ENCODE measurements at places on chromosomes 5 and 9. TPM values are rescaled to one million over a fixed set of nuclear protein-coding genes. Genes with fewer than 3 reads are reported as not detected.

DNA sequence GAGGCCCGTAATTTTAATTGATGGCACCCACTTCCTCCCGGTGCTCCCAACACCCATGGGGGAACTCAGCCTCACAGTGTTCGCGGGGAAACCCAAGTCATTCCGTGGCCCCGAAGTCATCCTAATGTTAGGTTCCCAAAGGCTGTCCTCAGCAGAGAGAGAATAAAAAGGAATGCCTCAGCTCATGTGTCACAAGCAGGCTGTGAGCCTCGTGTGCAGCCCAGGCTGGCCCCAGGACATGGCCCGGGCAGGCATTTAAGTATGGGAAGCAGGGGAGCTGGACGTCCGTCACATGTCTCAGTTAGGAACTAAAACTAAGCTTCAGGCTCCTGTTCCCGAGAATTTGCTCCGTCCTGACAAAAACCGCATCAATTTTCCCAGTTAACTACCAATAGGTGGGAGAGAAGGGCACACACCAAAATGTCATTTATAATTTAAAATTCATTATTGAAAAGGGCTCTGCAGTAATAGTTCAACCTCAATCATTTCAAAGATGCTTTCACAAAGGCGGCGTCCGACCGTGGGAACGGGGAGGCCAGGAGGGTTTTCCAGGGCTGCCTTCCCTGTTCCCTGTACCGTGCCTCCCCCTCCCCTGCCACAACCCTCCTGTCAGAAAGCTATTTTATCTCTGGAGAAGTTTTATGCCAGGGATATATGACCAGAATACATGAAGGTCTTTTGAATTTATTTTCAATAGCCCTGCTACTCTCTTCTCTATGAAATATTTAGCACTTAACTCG, 137.3 kb downstream of the FSTL4 start:
- DNase-seq = no peak

GRCh38 chr5:31720004-31720403, 81.1 kb downstream of the PDZD2 start:
- no peak for DNase-seq

GRCh38 chr5:6454628-6455053, 6.0 kb downstream of the UBE2QL1 start:
- DNase-seq = no peak

GRCh38 chr5:113824307-113824706, 310.8 kb downstream of the YTHDC2 start:
- DNase-seq = no peak

GRCh38 chr5:62312036-62312435, 6.0 kb downstream of the KIF2A start:
- no peak for DNase-seq

GRCh38 chr9:26043431-26043830, 365.2 kb upstream of the TUSC1 start:
- DNase-seq = no peak

DNA sequence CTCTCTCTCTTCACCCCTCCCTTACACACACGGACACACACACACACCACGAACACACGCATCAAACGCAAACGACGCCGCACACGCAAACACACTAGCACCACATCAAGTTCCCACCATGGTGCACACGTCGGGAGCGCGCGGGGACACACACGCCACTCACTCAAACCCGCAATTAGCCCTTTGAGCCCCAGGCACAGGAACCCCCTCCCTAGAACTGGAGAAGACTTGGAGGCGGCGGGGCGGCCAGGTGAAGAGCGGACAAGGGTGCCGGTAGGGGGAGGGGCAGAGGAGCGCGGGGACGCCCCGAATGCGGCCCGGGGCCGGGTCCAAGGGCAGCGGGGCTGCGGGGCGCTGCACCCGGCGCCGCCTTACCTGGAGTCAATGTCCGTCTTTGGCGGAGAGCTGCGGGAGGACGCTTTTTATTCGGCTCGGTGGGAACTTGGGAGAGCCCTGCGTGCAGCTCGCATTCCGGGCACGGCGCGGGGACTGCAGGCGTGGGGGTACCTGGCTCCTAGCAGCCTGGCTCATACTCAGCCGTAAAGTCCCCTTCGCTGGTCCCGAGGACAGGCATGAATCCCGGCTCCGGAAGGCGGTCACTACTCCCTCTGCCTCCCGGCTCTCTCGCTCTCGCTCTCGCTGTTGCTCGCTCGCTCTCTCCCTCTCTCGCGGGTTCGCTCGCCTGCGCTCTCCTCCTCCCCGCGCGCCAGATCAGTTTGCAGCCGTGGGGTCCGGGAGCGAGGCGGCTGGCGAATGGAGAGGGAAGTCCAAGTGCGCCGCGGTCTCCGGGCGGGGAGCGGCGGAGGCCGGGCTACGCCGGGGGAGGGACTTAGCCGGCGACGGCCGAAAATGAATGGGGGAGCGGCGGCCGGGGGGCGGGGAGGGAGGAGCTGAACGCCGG, at the start of gene BRINP1:
BRINP1 (minus strand) TSS at position 755 of the 901 bp plus-strand sequence. CDS start 56,080 bp downstream, outside the sequence.
- DNase-seq = no peak

DNA sequence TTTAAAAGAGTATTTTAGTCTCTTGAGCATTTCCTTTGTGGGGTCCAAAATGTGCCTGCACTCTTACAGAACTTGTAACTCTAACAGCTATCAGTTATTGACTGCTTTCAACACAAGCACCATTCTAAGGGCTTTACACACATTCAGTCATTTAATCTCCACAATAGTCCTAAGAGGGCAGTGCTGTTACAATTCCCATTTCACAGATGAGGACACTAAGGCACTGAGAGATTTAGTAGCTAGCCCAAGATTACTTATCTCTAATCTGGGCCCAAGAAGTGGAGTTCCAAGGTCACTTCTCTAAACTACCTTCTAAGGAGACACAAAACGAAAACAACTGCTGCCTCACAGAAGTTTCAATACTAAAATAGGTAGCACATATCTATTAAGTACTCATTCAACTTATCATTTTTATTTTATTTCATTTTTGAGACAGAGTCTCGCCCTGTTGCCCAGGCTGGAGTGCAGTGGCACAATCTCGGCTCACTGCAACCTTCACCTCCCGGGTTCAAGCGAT, 275.2 kb downstream of the CWC27 start:
- DNase-seq = no peak

GRCh38 chr9:9912459-9912858, 700.3 kb downstream of the PTPRD start:
- DNase-seq = no peak

DNA sequence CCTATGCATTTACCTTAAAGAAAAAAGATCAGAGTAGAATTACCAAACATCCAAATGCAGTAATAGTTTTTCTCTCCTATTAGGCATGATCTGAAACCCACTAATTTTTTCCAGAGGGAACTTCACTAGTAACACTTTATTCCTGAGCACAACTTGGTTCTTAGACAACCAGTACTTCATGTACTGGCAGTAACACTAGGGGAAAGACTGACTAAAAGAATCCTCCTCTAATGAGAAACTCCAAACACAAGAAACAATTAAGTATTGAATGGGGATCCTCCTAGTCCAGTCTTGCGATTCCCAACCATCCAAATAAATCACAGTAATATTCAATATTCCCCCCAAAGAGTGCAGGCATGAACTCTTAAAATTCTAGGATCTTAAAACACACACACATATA, 48.9 kb downstream of the ZNF608 start:
- no peak for DNase-seq

GRCh38 chr9:109101810-109102209, 17.9 kb downstream of the TMEM245 start:
- no peak for DNase-seq

Gene SLC25A46
- 49.4 TPM for total RNA-seq

Gene EIF4E1B
- not detected for total RNA-seq

Gene HCN1
- not detected for total RNA-seq

Gene GBGT1
- 10.0 TPM for total RNA-seq
